ENCODE measurements at places on chromosomes 5 and 9. TPM values are rescaled to one million over a fixed set of nuclear protein-coding genes. Genes with fewer than 3 reads are reported as not detected.

DNA sequence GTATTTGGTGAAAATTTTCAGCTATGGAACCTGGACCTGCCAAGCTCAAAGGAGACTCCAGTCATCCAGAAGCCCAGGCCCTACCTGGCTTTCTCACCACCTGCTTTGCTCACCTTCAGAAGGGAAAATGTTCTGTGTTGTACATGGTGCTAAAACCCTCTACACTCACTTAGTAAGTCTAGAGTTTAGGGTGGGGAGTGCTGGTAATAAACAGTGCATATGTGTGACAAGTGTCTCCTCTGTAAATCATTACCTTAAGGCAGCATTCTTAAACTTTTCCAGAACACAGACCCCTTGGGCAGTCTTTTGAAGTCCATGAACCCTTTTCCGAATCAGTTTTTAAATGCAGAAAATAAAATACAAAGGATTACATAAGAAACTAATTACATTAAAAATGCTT lies 248.8 kb upstream of the PIK3R1 start:
- ATAC-seq: no peak

GRCh38 chr9:108254236-108254635 lies 601.5 kb downstream of the ACTL7B start:
- no peak for ATAC-seq

DNA sequence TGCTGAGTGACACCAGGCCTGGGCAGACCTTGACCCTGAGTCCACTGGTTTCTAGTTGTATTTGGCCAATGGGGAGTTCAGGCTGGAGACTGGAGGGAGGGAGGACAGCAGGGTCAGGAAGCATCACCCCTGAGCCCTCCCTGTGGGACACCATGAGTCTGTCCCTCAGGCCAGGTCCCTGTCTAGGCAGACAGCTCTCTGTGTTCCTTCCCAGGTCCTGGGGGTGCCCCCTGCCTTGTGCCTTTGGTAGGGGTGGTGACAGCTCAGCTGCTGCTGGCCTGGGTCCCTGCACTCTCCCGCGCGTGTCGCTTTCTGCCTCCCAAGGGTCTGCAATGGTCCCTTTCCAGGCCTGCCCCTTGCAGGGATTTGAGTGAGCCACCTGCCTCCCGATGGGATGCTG lies 125.5 kb downstream of the OLFM1 start:
- ATAC-seq: no peak

DNA sequence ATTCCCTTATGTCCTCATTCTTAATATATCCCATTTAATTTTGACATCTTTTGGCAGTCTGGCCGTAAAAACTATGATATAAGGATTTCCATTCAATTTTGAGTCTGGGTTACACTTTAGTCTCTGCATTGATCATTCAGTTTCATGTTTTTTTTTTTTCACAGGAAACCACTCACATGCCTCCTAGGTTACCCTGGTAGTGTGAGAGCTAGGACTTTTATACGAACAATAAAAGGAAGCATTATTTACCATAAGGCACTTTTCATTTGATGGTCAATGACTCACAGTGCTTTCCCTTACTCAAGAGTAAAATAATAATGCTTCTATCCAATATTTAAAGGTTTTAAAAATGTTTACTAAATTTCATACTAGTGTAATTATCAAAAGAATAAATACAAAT lies 16.4 kb upstream of the DMAC1 start:
- ATAC-seq: no peak

- no peak for ATAC-seq
These were observed 3.7 kb upstream of the FSD1L start for GRCh38 chr9:105444130-105444529.

- no peak for ATAC-seq
These were observed 12.5 kb downstream of the PTCH1 start for GRCh38 chr9:95504053-95504963.

GRCh38 chr5:172096207-172096940 lies 89.9 kb upstream of the FBXW11 start:
- ATAC-seq: no peak

DNA sequence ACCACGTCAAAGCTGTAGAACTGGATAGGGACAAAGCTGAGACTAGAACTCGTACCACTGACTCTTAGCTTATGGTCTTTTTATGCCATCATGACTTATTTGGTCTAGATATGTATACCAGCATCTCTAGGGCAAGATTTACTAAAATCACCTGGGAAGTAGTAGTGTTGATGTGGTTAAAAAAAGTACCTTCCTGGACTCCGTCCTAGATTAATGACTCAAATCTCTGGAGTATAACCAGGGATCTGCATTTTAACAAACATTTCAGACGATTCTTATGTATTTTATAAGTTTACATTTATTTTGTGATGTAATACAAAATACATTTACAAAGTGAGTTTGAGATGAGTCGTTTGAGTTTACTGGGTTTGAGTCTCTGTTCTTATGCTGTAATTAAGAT lies 68.7 kb downstream of the ARHGAP26 start:
- no peak for ATAC-seq

GRCh38 chr9:136626740-136627642 lies 35.7 kb upstream of the EGFL7 start:
- ATAC-seq: no peak

DNA sequence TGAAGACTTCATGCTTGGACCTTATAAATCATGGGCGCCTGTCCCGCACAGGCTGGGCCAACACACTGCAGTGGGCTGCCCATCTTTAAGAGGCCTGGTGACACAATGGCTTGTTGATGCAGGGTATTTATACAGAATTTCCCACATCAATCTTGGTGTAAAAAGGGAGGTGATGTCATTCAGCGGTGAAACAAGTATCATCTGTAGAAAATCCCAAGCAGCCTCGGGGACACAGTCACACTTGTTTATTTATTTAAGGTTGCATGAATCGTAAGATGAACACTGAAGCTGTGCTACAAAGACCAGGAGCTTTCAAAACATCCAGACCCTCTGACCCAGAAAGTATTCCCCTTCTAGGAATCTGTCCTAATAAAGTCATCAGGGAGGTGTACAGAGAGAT lies 40.5 kb downstream of the SMIM23 start:
- ATAC-seq: peak; percentile 95

The DPYSL3 gene
- 696 TPM for total RNA-seq

The RNF224 gene
- 0.51 TPM for total RNA-seq

The SIT1 gene
- 0.19 TPM for total RNA-seq

The TAF11L2 gene
- total RNA-seq: not detected

The CYSTM1 gene
- total RNA-seq: 102 TPM

The IL6ST gene
- 296 TPM for total RNA-seq

The MCCC2 gene
- 45.8 TPM for total RNA-seq

Measured in motor neuron (in vitro differentiated cells).